ENCODE measurements at places on chromosomes 11 and 22. TPM values are rescaled to one million over a fixed set of nuclear protein-coding genes. Genes with fewer than 3 reads are reported as not detected.

- DNase-seq = no peak
Observed at GRCh38 chr11:38304926-38305325, 1706.9 kb upstream of the RAG2 start.

GRCh38 chr22:22907551-22908494 lies 20.2 kb downstream of the IGLL5 start:
- no peak for DNase-seq

The MRTFA gene
- 58.5 TPM for total RNA-seq

The APOC3 gene
- not detected for total RNA-seq

The CCDC81 gene
- total RNA-seq = 0.53 TPM

Measured in activated CD4-positive, alpha-beta memory T cell treated with anti-CD3 and anti-CD28 coated beads, Interleukin-2, amount 10 ng/mL, durations not matched to agents 7 days and 5 days (primary cell).